ENCODE measurements at places on chromosomes 13 and 19. TPM values are rescaled to one million over a fixed set of nuclear protein-coding genes. Genes with fewer than 3 reads are reported as not detected.

SMIM44 gene
- not detected for total RNA-seq

ZNF415 gene
- total RNA-seq: not detected

CAPN12 gene
- 5.5 TPM for total RNA-seq

CEACAM7 gene
- total RNA-seq: 0.10 TPM

IL4I1 gene
- 0.74 TPM for total RNA-seq

TFDP1 gene
- total RNA-seq: 98.2 TPM

TNFSF11 gene
- total RNA-seq: not detected

SULT2A1 gene
- not detected for total RNA-seq

CYP4F3 gene
- 3.4 TPM for total RNA-seq

ZNF57 gene
- 5.4 TPM for total RNA-seq

RNF225 gene
- total RNA-seq: 0.14 TPM

TBXA2R gene
- total RNA-seq: 1.6 TPM

LILRB2 gene
- total RNA-seq: 0.09 TPM

ZNF69 gene
- not detected for total RNA-seq

VRK3 gene
- 38.2 TPM for total RNA-seq

ANGPTL8 gene
- total RNA-seq: not detected

LNX2 gene
- 3.6 TPM for total RNA-seq

EFNB2 gene
- 4.3 TPM for total RNA-seq

SMIM24 gene
- 0.97 TPM for total RNA-seq

IQCN gene
- 0.92 TPM for total RNA-seq
